ENCODE measurements at places on chromosomes 3 and 15. TPM values are rescaled to one million over a fixed set of nuclear protein-coding genes. Genes with fewer than 3 reads are reported as not detected.

DNA sequence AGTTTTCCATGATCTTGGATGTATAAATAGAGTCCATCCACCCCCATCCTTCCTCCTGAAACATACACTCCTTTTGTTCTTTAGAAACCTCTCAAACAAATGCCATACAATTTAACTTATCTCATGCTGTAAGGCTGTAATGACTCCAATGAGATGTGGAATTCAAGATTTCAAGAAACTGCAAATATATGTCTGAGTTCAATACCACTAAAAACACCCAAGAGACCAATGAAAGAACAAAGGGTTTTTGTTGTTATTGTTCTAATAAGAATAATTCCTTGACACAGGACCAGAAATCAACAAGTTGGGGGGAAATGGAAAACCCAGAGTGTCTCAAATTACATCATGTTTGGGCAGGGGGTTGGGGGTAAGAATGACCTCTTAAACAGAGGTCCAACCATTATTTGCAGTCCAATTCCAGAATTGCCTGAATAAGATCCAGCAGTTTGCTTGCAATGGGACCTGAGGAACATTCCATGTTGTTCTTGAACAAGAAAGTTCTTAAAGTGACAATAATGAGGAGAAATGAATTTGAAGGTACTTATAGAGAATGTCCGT is 48.6 kb upstream of the TGFBR2 start:
- no peak for DNase-seq

GRCh38 chr15:80160570-80161156 is 7.9 kb downstream of the FAH start:
- DNase-seq = no peak

DNA sequence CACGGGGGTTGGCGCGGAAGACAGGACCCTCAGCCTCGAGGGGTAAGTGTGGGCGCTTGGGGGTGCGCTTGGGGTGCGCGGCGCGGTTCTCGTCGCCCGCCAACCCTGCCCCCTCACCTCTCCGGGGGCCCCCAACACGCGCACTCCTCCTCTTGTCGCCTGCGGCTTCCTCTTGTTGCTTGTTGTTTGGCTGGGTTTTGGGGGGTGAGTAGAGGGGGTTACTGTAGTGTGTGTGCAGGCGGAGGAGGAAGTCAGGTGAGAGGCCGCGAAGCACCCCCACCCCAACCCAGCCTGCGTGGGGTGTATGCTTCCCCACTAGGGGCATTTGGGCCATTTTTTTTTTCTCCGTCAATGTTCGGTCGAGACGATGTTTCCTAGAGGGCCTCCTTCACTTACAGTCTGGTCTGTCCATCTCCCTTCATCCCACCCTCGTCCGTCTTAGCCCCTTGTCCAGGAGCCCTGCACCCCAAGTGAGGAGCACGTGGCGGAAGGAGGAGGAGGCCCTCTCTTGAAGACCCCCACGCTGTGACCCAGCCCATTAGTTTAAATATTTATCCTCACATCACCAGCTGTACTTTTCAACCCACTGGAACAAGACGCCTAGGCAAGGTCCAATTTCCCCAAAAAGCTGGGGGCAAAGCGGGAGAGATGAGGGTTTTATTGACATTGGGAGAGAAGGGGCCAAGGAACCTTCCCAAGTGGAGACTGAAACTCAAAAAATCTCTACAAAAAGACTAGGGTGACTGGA is 20.4 kb upstream of the SATB1 start:
- DNase-seq = peak; percentile 85

RLBP1 gene
- total RNA-seq = not detected

DNA sequence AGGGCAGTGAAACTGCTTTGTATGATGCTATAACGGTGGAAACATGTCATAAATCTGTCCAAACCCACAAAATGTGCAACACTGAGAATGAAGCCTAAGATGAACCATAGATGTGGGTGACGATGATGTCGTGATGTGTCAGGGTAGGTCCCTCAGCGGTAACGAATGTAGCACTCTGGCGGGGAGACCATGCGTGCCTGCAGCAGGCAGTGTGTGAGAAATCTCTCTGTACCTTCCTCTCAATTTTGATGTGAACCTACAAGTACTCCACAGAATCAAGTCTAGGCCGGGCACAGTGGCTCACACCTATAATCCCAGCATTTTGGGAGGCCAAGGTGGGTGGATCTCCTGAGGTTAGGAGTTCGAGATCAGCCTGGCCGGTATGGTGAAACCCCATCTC is 268.2 kb upstream of the LYSMD4 start:
- DNase-seq = no peak

Measured in CD8-positive, alpha-beta T cell (primary cell).